Stimulated activated CD4-positive, alpha-beta T cell treated with anti-CD3 and anti-CD28 coated beads, Interleukin-2, amount 100 ng/mL, for 48 hours (primary cell): ENCODE measurements at places on chromosomes 13 and 19.

- DNase-seq = no peak
These were observed 150.9 kb downstream of the RFC3 start for GRCh38 chr13:33968520-33969507.

DNA sequence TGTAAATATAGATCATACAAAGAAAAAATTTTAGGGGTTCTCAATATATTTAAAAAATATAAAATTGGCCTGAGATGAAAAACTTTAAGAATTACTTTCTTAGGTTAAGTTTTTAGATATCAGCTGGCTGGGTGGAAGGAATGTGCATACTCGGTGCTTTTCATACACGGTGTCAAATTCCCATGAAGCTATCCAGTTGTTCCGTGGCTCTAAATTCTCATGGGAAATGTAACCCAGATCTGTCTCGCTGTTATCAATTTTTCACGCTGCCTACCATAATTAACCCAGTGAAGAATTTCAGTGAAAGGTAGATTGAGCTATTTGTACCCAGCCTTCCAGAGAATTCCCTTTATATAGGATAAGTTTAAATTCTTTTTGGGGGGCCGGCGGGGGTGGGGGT lies 11.6 kb upstream of the ZNF835 start:
- DNase-seq = no peak

DNA sequence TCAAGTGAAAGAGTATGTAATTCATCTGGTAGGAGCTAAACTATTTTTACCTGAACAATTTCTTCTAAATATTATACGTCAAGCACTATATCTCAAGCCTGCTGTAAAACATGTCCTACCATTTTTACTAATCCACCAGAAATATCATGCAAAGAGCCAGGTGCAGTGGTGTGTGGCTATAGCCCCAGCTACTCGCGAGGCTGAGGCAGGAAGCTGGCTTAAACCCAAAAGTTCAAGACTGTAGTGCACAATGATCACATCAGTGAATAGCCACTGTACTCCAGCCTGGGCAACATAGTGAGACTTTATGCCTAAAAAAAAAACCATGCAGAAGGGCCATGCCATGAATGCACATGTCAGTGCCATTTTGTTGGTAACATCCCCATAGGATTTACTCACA lies 20.7 kb upstream of the CLN5 start:
- no peak for DNase-seq

- peak; percentile 7 for DNase-seq
These were observed 362.6 kb downstream of the KLF5 start for GRCh38 chr13:73421310-73421912.

GRCh38 chr19:56692206-56692895 lies 20.8 kb upstream of the ZNF835 start:
- DNase-seq = no peak

GRCh38 chr13:29081036-29081435 lies 260.9 kb downstream of the MTUS2 start:
- DNase-seq = no peak

- DNase-seq = no peak
These were observed 62.9 kb upstream of the IPO5 start for GRCh38 chr13:97890573-97890972.

GRCh38 chr19:23286477-23286876 lies 36.3 kb upstream of the ZNF724 start:
- no peak for DNase-seq

DNA sequence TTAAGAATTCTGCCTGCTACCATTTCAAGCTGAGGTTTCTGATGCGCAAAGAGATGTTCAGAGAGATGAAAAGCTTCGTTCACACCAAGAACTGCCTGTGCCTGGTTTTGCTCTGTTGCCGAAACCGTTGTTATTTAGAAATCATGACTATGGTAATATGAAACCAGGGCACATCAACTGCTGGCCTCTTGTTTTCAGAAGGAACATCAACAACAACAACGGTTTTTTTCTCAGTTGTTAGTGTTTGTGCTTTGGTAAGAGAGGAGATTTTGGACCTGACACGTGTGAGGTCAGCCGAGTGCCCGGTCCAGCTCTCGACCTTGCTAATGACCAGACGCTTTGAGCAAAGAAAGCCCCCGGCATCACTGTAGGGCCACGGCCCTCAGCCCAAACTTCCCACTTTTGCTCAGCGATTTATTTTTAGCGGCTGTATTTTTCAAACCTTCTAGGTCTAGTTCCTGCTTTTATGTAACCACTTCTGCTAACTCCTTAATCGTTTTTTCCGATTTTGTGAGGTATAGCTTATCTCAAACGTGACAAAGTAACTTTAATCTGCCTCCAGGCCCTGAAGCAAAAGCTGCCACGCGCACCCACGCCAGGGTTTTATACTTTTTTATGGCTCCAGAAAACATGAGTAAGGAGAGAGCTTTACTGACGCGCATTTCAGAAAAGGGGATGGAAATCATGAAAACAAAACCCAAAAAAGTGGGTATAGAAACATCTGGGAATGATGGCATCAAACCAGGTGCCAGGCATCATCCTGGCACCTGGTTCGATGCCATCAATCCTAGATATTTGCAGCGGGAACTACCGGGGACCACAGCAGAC lies 42.0 kb downstream of the KLF2 start:
- no peak for DNase-seq

DNA sequence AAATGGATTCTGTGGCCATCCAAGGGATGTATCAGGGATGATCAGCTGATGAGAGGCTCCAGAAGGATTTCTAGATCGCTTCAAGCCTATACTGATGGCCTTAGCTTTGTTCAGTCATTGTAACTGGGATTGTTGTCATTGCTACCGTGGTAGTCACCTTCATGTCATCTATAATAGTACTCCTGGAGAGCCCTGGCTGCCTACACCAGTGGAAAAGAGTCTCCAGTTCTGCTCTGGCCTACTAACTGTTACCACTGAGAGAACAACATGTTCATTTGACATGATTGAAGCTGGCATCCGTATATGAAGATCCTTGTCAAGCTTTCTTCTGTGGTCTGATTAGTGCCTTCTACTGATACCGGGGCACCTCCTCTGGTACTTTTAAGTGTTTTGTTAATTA lies 131.3 kb downstream of the B3GLCT start:
- no peak for DNase-seq

DNA sequence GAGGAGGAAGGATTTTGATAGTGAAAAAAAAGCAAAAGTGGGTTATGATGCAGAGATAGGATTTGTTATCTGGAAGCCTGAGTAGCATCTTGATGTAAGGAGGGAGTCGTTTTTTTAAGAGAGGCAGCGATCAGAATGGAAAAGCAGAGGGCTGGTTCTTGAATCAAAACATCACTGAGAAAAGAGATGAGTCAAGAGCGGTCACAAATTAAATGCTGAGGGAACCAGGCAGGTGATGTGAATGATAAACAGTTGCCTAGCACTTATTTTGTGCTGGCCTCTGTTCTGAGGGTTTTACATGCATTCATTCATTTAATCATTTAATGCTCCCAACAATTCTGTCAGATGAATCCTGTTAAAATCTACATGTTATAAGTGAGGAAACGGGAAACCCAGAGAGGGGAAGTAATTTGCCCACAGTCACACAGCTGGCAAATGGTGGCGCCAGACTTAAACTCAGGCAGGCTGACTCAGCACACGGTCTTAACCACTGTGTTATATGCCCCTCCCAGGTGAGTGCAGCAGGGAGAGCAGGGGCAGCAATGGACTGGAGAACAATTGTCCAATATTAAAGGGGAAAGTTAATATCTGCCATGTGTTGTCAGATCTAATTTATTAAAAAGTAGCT lies 21.4 kb downstream of the SIGLECL1 start:
- no peak for DNase-seq

- no peak for DNase-seq
These were observed 629 bp upstream of the FGF9 start for GRCh38 chr13:21670006-21670882.

DNA sequence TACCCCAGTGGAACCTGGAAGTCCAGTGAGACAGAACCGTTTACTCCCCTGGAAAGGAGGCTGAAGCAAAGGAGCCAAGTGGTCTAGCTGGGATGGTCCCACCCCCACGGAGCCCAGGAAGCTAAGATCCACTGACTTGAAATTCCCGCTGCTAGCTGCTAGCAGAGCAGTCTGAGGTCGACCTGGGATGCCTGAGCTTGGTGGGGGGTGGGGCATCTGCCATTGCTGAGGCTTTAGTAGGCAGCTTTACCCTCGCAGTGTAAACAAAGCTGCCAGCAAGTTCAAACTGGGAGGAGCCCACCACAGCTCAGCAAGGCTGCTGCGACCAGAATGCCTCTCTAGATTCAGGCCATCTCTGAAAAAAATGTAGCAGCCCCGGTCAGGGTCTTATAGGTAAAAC lies 437.0 kb downstream of the SUCLA2 start:
- no peak for DNase-seq

DNA sequence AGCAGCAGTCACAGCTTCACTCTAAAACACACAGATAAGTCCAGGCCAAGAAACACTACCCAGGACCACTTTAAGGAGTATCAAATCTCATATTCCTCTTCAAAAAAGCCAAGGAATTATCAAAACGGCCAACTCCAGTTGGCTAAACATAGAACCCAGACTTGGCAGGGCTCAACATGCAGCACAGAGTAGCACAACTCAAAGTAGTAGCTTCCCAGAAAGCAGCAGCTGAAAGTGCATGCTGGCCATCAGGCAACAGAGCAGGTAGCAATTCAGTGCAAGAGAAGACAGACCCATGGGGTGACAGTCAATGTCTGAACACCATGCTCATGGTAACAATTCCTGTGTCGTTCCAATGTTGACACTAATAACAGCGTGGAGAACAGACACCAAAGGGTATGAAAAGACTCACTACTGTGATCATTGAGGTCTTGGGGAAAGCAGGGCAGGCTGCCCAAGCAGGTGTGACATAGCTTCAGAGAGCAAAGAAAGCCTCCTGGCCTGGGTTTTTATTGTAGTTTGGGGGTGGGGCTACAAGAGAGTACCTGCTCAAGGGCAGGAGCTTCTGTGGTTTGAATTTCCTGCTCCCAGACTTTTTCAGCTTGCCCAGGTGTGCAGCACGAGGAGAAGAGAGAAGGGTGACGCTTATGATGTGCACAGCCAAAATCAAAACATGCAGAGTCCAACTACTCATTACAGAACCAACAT lies 6.2 kb downstream of the ZNF709 start:
- DNase-seq = no peak

DNA sequence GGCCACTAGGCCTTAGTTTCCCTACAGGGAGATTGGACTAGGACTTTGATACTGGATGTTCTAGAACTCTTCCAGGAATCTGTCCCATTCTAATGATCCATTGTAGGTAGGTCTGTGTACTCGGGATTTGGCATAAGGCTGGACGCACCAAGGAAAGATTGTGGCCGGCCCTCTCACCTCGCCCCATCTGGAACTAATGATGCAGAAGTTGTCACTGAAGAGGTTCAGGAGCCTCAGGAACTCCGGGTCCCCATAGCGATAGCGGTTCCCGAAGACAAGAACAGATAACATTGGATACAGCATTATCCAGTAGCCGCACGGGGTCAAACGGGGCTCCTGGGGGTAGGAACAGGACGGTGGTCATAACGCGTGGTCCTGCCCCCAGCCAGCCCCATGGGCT lies 11.2 kb downstream of the EGLN2 start:
- no peak for DNase-seq

GRCh38 chr13:50414640-50415039 lies 399.4 kb downstream of the KCNRG start:
- no peak for DNase-seq

DNA sequence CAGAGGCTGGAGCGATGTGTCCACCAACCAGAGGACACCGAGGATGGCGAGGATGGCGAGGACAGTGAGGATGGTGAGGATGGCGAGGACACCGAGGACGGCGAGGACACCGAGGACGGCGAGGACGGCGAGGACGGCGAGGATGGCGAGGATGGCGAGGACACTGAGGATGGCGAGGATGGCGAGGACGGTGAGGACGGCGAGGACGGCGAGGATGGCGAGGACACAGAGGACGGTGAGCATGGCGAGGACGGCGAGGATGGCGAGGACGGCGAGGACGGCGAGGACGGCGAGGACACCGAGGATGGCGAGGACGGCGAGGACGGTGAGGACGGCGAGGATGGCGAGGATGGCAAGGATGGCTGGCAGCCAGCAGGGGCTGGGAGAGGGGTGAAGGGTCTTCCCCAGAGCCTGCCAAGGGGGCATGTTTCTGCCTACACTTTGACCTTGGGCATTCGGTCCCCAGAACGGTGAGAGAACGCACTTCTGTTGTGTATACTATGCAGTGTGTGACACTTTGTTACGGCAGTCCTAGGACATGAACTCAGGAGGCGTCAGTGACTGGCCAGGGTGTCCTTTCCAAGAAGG lies 44.4 kb upstream of the ATP11A start:
- DNase-seq = no peak

- DNase-seq = no peak
These were observed 4.3 kb downstream of the ERCC1 start for GRCh38 chr19:45419396-45419795.

GRCh38 chr13:52399708-52400107 lies 6.3 kb downstream of the THSD1 start:
- no peak for DNase-seq

- DNase-seq = no peak
These were observed 20.3 kb upstream of the TMTC4 start for GRCh38 chr13:100694722-100695508.

GRCh38 chr19:35449359-35450043 lies 1.4 kb downstream of the FFAR2 start:
- no peak for DNase-seq

- DNase-seq = no peak
These were observed 719.8 kb downstream of the SLITRK1 start for GRCh38 chr13:83162493-83162892.

- DNase-seq = no peak
These were observed 2.8 kb downstream of the KCTD4 start for GRCh38 chr13:45198041-45198440.

GRCh38 chr13:81664872-81665271 lies 1323.9 kb upstream of the SPRY2 start:
- DNase-seq = no peak

DNA sequence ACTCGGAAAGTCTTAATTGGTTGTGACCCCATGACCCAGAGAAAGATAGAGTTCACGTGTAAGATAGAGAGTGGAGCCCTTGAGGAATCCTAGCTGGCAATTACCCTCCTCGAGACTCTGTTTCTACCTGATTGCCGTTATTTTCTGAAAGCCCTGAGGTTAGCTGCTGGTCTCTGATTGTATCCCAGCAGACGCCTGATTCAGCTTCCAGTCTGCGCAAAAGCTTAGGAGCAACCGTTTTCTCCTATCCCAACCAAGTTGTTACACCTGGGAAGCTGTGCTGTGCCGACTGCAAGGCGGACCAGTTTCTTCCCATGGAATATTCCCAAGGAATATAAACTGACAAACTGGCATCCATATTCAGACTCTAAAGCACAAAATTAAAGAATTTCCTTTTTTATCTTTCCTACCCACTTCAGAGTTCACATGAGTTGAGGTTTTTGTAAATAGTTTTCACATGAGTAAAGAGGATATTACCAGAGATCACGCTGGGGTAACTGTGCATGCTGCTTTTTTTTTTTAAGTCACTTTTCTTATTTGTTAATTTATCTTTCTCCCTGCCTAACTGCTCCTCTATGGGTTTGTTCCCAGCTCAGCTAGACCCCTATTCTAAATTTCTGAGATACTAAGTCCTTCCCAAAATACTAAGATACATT lies 1.5 kb upstream of the TRPC4 start:
- DNase-seq = no peak

- DNase-seq = no peak
These were observed 24.3 kb upstream of the EEF1AKMT1 start for GRCh38 chr13:20798027-20798426.
